ENCODE measurements at places on chromosomes 4 and X. TPM values are rescaled to one million over a fixed set of nuclear protein-coding genes. Genes with fewer than 3 reads are reported as not detected.
A peak's percentile ranks its signal among the peaks of the same experiment; 100 is the strongest.

Gene TMPRSS11F
- not detected for total RNA-seq

DNA sequence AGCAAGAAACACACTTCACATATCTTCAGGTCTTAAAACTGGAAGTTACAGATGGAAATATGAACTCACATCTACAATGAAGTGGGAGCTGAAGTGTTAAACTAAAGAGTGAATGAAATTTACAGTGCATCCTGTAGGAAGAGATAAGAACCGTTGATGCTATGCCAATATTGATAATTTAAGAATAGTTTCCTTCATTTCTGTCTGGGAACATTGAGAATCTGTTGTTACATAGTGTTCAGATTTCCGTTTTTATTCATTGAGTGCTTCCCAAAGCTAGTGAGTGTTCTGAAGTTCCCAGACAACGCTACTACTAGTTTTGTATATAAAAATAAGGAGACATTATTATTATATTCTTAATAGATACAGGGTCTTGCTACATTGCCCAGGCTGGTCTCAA, 52.3 kb downstream of the UBE2K start:
- no peak for DNase-seq

Gene NAA11
- total RNA-seq, result not detected

Gene SSX4
- total RNA-seq, result not detected

DNA sequence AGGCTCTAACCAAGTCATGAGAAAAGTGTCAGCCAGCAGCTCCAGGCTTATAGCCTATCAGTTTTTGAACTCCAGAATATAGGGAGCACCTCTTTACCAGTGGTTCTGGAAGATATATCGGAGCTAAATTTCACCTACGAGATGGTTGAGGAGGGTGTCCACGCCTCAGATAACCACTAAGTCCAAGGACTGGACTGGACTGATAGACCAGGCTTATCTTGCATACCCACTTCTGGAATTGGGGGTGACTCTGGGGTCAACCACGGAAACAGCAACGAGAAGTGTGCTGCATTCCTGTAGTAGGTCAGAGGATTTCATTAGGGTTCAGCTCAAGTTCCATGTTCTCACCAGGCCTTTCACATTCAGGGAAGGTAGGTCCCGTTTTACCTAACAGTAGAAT, 38.6 kb upstream of the TRPC3 start:
- no peak for DNase-seq

Gene ZFP42
- total RNA-seq, result not detected

DNA sequence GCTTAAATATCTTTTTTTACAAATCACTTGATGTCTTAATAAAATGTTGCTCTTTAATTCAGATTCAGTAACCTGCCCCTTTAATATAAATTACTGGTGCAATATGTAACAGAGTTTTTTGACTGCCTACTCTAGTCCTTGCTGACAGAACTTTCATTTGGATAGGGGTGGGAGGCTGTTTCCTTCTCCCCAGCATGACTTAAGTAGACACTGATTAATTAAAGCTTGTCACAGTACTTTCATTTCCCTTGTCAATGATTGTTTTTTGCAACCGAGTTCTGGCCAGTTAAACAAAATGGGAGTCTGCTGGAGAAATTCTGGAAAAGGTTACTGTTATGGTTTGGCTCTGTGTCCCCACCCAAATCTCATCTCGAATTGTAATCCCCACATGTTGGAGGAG, 37.3 kb upstream of the BBS12 start:
- DNase-seq, result no peak

DNA sequence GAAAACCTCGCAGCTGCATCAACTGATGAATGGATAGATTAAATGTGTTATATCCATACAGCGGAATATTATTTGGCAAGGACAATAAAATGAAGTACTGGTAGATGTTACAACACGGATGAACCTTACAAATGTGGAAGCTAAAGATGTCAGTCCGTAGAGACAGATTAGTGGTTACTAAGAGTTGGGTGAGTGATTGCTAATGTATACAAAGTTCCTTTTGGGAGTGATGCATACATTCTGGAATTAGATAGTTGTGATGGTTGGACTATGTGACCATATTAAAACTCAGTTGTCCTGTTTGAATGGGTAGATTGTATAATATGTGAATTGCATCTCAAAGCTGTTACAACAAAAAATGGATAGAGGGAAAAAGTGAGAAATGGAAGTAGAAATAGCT, 2.8 kb downstream of the FIP1L1 start:
- no peak for DNase-seq

- no peak for DNase-seq
Measured at GRCh38 chr4:57763070-57763469, 652.9 kb upstream of the IGFBP7 start.

DNA sequence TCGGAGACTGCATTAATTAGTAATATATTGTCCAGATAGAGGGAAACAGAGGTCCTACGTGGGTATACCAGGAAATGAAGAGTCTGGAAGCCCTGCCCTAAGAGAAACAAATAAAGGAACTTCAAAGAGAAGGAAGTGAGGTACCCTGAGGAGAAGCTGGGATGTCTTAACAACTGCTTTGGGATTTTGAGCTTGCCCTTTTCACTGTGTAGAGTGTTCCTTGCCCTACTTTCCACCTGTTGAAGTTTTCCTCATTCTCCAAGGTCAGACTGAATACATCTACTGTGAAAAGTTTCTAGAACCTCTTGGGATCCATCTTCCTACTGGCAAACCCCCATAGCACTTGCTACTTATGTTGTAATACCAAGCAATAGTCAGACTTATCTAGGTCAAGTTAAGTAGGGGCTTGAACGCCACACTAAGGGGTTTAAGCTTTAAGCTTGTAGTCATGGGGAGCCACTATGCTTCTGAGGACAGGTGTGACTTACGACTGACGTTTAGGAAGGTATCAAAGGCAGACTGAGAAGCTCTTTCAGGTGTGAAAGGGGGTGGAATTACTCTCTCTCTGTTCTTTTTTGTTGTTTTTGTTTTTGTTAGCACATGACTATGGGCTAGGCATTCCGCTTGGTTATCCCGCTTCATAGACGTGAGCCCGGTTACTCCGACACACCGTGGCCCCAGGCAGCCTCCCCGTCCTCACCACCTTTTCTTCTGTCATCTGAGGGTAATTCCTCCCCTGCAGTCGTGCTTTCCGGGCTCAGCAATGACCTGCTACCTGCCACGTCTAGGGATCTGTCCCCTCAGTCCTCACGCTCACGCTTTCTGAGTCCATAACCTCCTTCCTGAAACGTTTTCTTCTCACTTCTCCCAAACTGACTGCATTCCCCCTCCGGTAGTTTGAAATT, 959 bp upstream of the REST start:
- peak; percentile 83 for DNase-seq

- DNase-seq, result peak; percentile 68
Measured at GRCh38 chrX:24479924-24480323, 14.8 kb downstream of the PDK3 start.

DNA sequence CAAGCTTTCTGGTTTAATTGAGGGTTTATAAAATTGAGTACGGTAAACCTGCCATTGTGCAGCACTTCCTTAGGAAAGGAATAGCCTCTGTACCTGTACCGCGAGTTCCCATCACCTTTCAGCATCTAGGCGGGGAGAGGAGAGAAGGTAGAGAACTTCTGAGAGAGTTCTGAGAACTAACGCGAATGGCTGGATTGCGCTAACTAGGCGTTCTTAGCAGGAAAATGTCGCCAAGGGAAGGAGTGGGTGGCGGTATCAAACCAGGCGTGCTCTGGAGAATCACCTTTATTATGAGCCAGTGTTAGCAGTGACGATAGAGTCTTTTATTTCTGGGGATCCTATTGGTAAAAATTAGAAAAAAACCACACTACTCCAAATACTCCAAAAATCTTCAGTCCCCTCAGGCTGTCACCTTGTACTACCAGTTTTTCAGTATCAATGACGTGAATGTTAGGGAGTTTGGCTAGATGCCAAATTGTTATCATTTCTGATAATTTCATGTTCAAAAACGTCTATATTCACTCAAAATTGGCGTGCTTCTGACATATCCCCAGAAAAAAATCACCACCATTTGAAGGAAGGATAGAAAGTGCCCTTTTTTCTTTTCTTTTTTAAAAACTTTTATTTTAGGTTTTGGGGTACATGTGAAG, 1.4 kb downstream of the UGT8 start:
- DNase-seq, result peak; percentile 21

Gene TMEM175
- total RNA-seq, result 13.8 TPM

DNA sequence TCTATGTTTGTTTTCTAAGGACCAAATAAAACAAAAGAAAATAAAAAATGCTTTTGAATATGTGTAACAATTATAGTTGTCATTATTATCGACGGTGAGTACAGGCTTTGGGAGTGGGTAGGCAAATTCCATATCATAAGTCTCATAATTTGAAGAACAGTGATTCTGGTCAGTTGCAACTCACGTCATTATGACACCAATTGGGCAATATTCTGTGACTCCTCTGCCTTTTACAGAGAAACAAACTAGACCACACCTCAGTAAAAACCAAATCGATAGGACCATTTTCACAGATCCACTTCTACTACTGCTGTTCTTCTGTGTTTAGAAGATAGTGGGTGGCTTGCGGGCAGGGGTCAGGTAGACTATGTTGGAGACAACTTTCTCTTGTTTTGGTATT, 250.1 kb downstream of the C4orf33 start:
- no peak for DNase-seq

Gene USP38
- total RNA-seq, result 25.7 TPM

DNA sequence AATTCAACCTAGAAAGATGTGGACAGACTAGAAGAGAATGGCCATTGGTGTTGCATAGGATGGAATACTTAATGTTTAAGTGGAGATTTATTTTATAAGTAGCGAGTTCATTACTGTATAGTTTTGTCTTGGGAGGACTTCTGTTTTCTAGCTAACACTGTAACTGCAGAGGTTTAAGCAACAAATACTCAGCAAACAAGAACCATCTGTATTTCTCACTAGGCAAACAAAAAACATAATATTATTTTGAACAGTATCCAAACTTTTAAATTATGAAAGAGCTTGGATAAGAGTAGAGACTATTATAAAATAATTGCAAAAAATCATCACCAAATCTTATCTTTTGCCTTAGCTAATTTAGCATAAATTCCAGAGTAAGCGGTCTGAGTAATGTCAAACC, 121.1 kb downstream of the GLRA3 start:
- DNase-seq, result no peak

DNA sequence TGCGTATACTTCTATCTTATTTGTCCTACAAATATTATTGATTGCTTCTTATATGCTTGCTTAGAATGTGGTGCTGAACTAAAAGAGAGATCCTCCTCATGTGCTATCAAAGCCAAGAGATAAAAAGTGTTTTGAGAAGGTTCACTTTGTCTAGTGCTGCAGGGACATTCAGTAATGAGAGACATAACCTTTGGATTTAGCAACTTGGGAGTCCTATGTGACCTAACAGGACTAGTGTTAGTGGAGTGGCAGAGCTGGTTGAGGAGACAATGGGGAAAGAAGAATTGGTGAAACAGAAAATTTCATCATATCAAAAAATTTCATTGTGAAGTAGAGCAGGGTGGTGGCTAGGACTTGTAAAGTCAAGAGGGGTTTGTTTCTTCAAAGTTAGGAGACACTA, 117.0 kb downstream of the RAPGEF2 start:
- DNase-seq, result no peak

GRCh38 chrX:111742018-111742417, 61.0 kb downstream of the ALG13 start:
- no peak for DNase-seq

DNA sequence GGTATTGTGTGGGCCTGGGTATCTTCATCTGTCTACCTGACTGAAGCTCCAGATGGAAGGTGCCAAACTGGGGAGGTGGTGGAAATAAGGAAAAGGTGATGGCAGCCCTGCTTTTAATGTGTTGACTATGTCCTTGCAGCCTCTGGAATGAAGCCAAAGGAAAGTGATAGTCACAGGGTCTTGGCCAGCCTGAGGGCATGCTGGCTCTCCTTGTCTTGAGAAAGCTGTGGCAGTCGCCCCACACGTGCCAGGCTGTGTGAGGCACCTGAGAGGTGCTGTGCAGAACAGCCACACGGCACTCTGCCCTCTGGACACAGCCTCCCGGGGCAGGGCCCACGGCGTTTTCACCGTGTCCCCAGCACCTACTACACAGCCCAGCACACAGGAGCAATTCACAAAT, 77.6 kb downstream of the NAT8L start:
- DNase-seq, result no peak

DNA sequence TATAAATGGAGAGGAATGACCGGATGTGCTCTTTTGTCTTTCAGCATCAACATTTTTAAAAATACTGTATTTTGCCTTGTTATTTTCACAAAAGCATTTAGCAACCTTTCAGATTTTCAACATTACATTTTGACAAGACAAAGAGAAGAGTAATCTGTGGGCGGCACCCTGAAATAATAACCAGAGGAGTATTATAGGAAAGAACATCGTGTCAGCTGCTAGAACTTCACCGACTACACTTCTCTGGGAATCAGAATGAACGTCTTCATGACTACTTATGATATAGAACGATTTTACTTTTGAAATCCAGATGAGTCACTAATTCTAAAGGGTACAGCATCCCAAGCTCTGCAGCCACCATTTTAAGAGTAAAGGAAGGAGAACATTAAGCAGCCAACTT, 531.5 kb upstream of the FRG1 start:
- no peak for DNase-seq

DNA sequence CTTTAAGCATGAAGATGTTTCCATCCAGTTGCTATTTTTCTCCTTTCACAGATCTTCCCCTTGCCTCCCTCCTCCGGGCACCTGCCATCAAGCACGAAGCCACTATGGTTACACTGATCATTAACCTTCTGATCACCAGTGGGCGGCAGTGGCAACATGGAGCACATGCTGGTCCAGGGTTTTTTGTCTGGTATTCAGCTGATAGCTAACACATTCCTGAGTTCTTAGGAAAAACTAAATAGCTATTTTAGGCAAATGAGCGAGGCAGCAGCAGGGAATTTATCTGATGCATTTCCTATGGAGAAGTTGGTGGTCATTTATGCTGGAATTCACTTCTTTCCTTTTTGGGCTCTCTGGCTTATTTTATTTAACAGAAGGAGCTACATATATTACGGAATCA, 22.9 kb downstream of the SHISA3 start:
- DNase-seq, result no peak

GRCh38 chrX:69951753-69952152, 98.0 kb downstream of the AWAT2 start:
- DNase-seq, result no peak

GRCh38 chrX:110146521-110146920, 143.6 kb downstream of the TMEM164 start:
- DNase-seq, result peak; percentile 58

DNA sequence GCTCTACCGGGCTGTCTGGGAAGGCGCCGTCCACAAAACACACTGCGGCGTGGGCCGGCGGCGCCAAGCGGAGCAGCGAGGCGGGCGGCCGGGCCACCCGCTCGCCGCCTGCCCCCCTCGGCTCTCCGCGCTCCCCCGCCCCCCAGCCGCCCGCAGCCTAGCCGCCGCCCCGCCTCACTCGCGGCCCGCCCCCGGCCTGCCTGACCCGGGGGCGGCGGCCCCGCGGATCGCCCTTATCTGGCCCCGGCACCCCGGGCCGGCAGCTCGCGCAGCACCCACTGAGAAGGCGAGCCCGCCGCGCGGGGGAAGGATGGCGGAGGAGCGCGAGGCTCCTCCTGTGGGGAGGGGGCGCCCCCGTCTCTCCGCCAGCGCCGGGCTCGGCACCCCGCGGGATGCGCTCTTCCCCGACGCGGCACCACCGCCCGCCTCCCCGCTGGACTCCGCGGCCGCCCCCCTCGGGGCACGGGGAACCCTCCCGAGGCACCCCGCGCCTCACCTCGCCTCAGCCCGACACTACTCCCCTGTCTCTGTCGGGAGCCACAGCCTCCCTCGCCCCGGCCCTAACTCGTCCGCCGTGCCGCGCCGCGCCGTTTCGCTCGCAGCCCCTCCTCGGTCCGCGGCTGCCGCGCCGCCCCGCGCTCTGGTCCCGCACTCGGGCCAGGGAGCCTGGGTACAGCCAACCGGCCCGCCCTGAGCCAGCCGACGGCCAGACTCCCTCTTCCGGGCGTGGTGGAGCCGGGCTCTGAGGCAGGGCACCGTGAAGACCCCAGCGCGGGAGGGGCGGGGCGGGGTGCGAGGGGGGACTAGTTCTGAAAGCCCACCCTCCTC, 566 bp downstream of the ATP11C start:
- peak; percentile 86 for DNase-seq
